ENCODE measurements at places on chromosomes 11 and 22. TPM values are rescaled to one million over a fixed set of nuclear protein-coding genes. Genes with fewer than 3 reads are reported as not detected.

DNA sequence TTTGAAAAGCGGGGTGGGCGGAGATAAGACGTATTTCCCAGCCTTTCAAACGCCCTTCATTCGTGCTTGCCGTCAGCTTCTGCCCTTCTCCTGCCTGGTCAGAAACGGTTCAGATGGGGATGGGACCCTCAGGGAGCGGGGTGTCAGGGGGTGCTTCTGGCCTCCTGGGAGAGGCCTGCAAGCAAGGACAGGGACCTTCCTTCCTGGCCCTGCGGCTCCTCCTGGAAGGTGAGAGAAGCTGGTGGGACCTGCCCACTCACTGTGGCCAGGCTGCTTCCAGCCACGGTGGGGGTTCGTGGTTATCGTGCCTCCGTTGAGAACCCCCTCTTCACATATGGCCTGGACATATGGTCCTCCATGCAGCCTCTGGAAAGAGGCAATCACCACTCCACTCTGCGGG is 104.6 kb downstream of the MPPED1 start:
- DNase-seq = no peak

- DNase-seq = no peak
Observed at GRCh38 chr11:94144664-94145063, 16.0 kb downstream of the PANX1 start.

Gene OR51Q1
- polyA plus RNA-seq = 0.16 TPM

- DNase-seq = no peak
Observed at GRCh38 chr11:2376751-2377451, at the start of gene CD81. Gene CD81 (plus strand): TSS chr11:2377310. CDS start chr11:2377550, 240 bp downstream.
